Right renal pelvis (tissue), 4 donors: ENCODE measurements at places on chromosomes 3 and 15. TPM values are rescaled to one million over a fixed set of nuclear protein-coding genes. Genes with fewer than 3 reads are reported as not detected.

DNA sequence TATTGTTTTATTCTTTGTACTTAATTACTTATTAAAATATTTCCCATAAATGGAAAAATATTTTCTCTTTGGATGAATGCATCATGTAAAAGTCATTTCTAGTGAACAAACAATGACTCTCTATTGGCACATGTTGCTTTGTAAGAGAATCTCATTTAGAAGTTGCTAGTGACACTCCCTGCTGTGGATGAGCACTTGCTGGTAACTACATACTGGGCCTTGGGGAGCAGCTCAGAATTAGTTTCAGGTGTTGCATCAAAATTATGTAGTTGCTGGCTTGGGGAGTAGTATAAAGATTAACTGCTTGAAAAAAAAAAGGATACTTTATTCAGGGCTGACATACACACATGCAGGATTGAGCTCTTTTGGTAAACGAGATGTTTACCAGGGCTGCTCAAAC lies 80.3 kb upstream of the KCNAB1 start:
- DNase-seq, result no peak

DNA sequence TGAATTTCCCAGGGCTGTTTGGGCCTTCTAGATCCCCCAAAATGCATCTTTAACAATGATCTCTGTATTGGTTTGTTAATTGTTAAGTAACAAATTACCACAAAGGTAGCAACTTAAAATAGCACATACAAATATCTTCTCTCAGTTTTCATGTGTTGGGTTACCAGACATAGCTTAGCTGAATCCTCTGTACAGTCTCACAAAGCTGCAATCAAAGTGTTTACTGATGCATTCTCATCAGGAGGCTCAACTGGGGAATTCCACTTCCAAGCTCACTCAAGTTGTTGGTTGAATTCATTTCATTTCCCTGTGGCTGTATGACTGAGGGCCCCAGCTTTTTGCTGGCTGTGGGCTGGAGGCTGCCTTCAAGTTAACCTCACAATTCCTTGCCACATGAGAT lies 297.6 kb downstream of the RPLP1 start:
- DNase-seq, result no peak

GRCh38 chr3:130514681-130515080 lies 2.3 kb upstream of the COL6A6 start:
- no peak for DNase-seq

GRCh38 chr3:151673974-151674373 lies 59.8 kb upstream of the AADACL2 start:
- DNase-seq, result no peak

GRCh38 chr3:53230041-53230621 lies 25.7 kb downstream of the TKT start:
- no peak for DNase-seq

GRCh38 chr3:51384055-51384725 lies 901 bp upstream of the MANF start:
- no peak for DNase-seq

- DNase-seq, result no peak
These were observed 50.2 kb downstream of the AKAP13 start for GRCh38 chr15:85430406-85431204.

DNA sequence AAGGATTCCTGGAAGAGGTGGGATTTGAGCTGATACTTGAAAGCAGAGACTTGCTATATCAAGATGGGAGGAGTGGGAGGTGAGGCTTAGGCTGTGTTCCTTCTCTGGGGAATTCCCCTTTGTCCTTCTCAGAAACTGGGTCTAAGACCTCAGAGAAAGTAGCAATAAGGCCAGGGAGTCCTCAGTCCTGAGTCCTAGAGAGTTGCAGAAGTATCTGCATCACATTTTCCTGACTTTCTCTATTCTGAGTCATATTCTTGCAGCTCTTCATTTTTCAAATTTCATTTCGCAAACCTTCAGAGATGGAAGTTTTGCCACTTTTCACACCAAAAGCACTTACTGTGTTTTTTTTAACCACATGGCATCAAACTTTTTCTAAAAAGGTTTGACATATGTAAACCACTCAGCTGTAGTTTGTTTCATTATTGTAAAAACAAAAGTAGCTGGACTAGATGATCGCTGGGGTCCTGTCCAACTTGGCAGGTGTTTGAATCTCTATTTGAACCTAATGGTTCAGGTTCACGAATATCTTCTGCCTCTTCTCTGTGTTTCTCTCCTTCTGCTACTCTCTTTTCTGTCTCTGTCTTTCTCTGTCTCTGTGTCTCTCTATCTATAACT lies 21.3 kb downstream of the COLQ start:
- DNase-seq, result no peak

- DNase-seq, result no peak
These were observed 60.4 kb upstream of the CD96 start for GRCh38 chr3:111481551-111481950.

- no peak for DNase-seq
These were observed 10.0 kb downstream of the GNAI2 start for GRCh38 chr3:50245831-50246516.

GRCh38 chr3:88038566-88038965 lies 20.2 kb downstream of the CGGBP1 start:
- DNase-seq, result no peak

GRCh38 chr3:36714343-36715086 lies 49.8 kb downstream of the DCLK3 start:
- no peak for DNase-seq

DNA sequence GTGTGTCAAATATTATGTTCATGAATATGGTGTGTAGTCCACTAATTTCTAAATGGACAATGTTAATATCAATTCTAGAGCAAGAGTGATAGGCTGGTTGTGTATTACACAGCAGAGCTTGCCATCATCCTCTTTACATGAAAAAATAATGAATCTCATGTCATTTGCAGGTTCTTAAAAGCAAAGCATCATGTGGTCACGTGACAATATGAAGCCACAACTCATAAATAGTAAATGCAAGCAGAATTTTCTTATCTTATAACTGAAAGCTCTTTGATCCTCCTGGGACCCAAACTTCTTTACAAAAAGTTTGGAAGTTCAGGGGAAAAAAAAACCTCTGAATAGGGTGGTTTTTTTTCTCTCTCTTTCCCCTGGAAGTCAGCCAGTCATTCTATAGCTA lies 26.9 kb upstream of the LRRN1 start:
- DNase-seq, result no peak

DNA sequence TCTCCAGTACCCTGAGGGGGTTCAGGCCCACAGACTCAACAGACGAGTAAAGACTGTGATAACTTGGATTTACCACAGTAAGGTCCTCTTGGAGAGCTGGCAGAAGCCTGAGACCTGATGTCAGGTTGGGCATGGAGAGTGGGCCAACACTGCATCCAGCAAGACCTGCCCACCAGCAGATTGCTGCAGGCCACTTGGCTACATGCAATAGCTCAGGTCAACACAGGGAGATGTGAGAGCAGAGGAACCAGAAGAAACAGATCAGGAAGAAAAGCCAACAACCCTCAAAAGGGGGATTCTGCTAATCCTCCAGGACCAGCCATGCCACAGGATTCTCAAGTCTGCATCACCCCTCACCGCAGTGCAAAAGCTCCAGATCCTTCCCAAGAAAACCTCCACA lies 1.7 kb upstream of the IP6K1 start:
- DNase-seq, result no peak

GRCh38 chr3:15983693-15984092 lies 185.9 kb upstream of the ANKRD28 start:
- no peak for DNase-seq

GRCh38 chr3:188465311-188465710 lies 311.4 kb downstream of the LPP start:
- DNase-seq, result no peak

DNA sequence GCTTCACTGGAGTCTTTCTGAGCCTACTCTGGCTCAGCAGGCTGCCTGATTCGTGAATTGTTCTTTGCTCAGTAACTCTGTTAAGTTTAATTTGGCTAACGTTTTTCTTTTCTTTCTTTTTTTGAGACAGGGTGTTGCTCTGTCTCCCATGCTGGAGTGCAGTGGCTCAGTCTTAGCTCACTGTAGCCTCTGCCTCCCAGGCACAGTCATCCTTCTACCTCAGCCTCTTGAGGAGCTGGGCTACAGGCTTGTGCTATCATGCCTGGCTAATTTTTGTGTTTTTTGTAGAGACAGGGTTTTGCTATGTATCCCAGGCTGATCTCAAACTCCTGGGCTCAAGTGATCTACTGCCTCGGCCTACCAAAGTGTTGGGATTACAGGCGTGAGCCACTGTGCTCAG lies 165.0 kb downstream of the PEX5L start:
- no peak for DNase-seq

DNA sequence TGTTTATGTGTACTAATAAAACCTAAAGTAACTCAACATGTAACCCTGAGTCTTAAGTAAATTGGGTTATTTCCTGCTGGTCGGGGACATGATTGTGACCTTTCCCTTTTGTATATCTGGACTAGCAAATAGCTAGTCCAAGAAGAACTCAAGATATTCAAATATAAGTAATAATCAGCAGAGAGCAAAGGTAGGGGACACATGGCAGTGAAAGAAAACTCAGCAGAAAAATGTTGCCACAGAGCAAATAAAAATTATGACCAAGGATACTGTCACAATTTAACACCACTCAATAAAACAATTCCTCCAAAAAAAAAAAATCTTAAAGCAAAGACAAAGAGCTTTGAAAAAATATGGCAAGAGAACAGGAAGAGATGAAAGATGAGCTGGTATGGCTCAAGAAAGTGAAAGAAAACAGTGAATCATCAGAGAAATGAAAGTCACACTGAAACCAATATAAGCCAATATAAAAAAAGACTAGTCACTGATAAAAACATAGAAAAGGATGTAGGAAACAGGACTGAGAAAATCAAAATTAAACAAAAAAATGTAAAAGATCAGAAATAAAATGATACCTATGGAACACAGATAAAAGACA lies 43.4 kb downstream of the HLTF start:
- DNase-seq, result no peak

GRCh38 chr15:89017370-89018066 lies 70.7 kb upstream of the ABHD2 start:
- DNase-seq, result peak; percentile 65

DNA sequence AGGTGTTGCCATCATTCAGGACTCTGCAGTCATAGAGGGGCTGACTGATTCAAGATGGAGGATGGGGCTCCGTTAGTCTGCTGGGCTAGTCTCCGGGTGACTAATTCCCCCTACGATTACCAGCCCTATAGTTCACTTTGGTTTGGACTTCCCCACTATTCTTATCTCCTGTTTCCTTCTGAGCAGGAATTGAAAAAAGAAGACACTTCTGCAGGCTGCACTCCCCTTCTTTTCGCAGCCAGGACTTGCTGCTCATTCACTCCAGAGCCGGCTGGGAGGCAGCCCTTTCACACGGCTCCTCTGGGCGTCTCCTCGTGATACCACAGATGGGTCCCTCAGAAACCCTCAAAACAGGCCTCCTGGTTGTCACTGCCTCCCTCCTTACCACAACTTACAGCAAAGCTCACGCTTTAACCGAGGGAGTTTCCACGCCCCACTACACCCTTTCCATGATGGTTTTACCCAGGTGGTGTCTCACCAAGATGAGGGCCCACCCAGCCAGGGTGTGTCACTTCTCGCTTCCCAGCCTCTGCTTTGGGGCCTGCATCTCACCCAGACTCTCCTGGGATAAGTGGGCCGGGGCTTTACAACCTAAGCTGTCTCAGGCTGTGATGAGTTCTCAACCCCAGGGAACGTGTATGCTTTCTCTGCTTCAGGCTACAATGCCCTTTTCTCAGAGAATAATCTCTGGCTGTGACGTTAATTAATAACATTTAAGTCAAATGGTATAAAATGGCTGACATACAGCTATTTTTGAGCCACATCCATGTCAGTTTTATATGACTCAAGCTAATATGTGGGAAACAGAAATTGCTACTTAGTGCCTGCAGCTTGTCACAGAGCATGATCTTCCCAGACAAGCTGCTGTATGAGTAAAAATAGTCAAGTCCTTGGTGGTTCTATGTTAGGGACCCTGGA lies 11.9 kb downstream of the CX3CR1 start:
- no peak for DNase-seq

GRCh38 chr3:196517162-196517800 lies 2.1 kb upstream of the SMCO1 start:
- no peak for DNase-seq

DNA sequence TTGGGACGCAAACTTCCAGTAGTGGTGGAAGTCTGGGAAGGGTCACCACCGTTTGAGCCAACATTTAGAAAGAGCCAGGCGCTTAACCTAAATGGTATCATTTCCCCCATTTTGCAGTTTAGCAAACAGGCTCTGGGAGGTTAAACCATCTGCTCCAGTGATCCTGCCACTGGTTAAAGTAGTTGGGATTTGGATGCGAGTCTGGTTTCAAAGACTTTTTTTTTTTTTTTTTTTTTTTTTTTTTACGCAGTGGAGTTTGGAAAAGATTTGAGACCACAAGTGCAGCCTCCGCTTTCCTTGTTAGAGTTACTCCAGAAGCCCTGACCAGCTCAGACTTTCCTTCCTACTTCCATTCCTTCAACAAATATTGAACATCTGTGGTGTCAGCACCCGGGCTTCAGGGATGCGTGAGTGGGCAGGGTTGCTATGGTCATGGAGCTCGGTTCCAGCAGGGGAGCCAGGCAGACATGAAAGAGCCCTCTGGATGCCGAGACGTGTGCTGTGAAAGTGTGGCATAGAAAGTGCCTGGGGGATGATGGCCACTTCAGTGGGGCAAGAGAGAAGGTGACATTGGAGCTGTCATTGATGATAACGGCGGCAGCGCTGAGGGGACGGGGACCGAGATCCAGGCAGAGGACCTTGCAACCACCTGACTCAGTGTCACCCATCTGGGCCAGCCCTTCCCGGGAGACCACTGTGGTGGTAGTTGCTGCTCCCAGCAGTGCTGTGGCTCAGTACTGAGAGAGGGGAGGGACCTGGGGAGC lies 1.1 kb upstream of the RNU6-1 start:
- DNase-seq, result no peak

The CAPN3 gene
- polyA plus RNA-seq, result 22.6 TPM

The ASB14 gene
- 0.77 TPM for polyA plus RNA-seq

The XCR1 gene
- polyA plus RNA-seq, result 0.06 TPM

The CCDC54 gene
- polyA plus RNA-seq, result not detected

The NANOGP8 gene
- 0.29 TPM for polyA plus RNA-seq

The ARPIN gene
- polyA plus RNA-seq, result 29.2 TPM

The SLC2A2 gene
- 15.3 TPM for polyA plus RNA-seq

The CD86 gene
- polyA plus RNA-seq, result 2.7 TPM

The BLM gene
- polyA plus RNA-seq, result 14.4 TPM

The H1-8 gene
- polyA plus RNA-seq, result not detected

The GOLGA6L7 gene
- 0.32 TPM for polyA plus RNA-seq
